ENCODE measurements at places on chromosomes 2 and 18. TPM values are rescaled to one million over a fixed set of nuclear protein-coding genes. Genes with fewer than 3 reads are reported as not detected.
A peak's percentile ranks its signal among the peaks of the same experiment; 100 is the strongest.

- no peaks in the 10 kb centered on the region for H3K4me1 ChIP-seq
- H3K36me3 ChIP-seq, result no peaks in the 10 kb centered on the region
- no peaks in the 10 kb centered on the region for H3K27me3 ChIP-seq
- H3K27ac ChIP-seq, result no peak overlapping the region
- no peak overlapping the region for H3K4me3 ChIP-seq
These were observed 45.2 kb upstream of the PGAP1 start for GRCh38 chr2:196971574-196972279.

DNA sequence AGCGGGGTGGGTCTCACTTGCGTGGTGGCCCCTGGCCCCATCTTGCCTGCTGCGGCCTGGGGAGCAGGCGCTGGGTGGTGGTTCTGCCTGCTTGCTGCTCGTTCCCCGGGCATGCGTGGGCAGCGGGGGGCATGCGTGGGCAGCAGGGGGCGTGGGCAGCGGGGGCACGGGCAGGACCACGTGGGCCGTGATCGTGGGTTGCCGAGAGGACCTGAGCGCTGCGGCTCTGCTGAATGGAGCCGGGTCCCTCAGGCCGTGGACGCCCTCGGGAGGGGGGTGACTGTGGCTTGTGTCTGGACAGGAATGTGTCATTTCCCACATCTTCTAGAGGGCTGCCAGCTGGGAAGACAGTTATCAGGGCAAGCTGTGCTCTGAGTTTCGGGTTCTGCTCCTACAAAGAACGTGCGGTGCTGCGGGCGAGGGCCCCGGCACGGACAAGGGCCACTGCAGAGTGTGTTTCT, 8.3 kb upstream of the GAL3ST2 start:
- H3K36me3 ChIP-seq, result no peaks in the 10 kb centered on the region
- no peak overlapping the region for H3K27ac ChIP-seq
- DNase-seq, result no peak

DNA sequence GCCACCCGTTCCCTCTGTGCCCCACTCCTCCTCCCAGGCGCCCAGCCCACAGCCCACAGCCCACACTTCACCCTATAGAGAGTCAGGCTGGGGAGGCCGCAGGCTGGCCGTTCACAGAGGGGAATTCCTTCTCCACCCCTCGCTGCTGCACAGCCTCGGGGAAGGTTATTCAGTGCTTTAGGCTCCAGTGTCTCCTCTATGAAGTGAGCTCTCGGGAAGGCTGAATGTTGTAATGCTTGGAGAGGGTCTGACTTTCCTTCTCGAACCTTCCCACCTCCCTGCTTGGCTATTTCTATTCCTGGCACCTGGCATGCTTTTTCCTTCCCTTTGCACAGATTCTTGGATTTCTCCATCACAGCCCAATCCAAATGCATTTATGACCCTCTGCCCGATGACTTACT, 62.5 kb upstream of the SMAD7 start:
- H3K27ac ChIP-seq, result no peak overlapping the region
- H3K36me3 ChIP-seq, result no peaks in the 10 kb centered on the region
- no peak for DNase-seq
- H3K4me3 ChIP-seq, result no peak overlapping the region

DNA sequence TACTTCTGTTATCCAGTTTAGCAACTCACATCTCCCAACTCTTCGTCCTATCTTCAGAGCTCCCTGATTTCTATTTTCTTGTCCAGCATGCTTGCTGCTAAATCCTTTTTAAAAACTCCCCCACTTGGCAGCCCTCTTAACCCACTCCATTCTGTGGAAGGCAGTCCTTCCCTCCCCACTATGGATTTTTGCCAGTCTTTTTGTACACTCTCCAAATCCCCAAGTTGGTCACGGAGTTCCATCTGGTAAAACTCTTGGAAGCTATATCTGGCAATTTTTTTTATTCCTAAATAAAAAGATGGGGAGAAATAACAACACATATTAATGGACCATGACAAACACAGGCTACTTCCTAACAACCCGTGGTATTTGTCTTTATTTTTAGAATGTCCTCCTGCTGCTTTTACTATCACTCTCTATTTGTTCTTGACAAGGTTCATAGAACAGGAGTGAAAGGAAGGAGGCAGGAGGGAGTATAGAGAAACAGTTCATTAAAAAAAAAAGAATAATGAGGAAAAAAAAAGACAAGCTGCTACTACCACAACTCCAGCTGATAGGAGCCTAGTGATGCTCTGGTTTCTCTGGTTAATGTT, 120.0 kb upstream of the THSD7B start:
- H3K27me3 ChIP-seq, result peaks cover 4% of the 10 kb centered on the region
- no peak overlapping the region for H3K27ac ChIP-seq
- no peaks in the 10 kb centered on the region for H3K36me3 ChIP-seq

- no peak overlapping the region for H3K27ac ChIP-seq
- DNase-seq, result peak; percentile 66
- peaks cover 81% of the 10 kb centered on the region for H3K27me3 ChIP-seq
- no peaks in the 10 kb centered on the region for H3K36me3 ChIP-seq
- H3K4me3 ChIP-seq, result no peak overlapping the region
- H3K4me1 ChIP-seq, result no peaks in the 10 kb centered on the region
These were observed 2.9 kb upstream of the ATOH8 start for GRCh38 chr2:85750587-85751575.

GRCh38 chr2:216474925-216475670, 23.5 kb upstream of the RPL37A start:
- no peak for DNase-seq
- no peaks in the 10 kb centered on the region for H3K27me3 ChIP-seq
- no peaks in the 10 kb centered on the region for H3K36me3 ChIP-seq
- H3K27ac ChIP-seq, result no peak overlapping the region

DNA sequence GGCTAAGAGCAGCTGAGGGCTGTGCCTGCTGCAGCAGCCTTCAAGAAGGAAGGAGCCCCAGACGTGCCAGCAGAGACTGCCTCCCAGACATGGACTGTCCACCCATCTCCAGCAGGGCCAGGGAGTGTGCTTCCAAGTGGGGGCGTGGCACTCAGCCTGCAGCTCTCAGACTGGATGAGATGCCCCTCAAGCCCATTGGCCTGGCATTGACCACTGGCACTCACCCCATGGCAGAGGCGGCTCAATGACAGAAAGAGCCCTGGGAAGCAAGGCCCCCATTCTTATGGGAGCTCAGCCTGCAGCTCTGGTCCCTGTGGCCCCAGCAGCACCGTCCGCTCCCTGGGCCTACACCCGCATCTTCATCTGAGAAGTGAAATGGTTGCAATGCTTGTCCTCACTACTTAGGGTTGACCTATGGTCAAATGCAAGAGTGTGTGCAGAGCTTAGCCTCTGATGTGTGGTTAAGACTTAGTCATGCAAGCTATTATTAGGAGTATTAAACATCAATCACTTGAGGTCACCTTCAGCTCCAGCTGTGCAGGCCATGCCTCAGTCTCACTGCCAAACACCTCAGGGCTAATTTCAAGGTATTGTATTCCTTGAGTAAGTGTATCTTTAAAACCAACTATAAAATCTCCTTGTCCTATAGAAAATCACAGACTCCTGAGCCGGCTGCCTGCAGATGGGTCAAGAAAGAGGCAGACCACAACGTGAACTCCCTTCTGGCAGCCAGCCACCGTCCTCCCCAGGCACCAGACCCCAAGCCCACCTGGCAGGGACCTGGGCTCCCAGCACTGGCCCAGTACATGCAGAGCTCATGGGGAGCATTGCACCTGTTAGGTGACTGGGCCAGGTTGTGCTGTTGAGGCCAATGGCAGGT, 194.8 kb downstream of the NDUFA10 start:
- no peak overlapping the region for H3K4me3 ChIP-seq
- DNase-seq, result no peak
- no peaks in the 10 kb centered on the region for H3K4me1 ChIP-seq
- peaks cover 99% of the 10 kb centered on the region for H3K27me3 ChIP-seq
- H3K27ac ChIP-seq, result no peak overlapping the region

DNA sequence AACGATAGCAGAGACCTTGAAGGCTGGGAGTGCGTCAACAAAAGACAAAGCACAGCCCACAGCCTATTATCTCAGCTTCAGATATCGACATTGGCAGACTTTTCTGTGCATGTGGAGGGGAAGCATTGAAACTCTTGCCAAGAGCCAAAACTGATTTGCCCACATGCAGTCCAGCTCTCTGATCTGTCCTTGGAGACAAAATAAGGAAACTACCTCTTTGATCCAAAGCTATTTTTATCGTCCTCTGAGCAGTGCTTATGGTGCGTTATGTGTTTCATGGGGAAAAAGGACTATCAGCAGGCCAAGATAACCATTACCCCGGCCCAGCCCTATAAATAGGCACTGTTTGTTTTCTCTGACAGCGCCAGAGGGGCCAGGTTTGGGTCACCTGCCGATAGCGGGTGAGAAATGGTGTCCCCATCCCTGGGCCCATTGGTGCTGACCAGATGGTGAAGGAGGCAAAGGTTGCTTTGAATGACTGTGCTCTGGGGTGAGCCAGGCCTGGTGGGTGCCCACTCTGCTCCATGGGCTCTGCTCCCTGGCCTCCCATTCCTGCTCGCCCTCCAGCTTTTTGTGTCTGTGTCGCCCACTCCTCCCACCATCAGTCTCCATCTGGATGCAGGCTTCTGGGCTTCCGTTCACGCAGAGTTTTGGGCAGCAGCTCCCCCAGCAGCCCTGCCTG, 176.1 kb upstream of the HS6ST1 start:
- H3K27me3 ChIP-seq, result no peaks in the 10 kb centered on the region
- no peak for DNase-seq

GRCh38 chr2:75633620-75634019, 13.0 kb upstream of the MRPL19 start:
- H3K27ac ChIP-seq, result no peak overlapping the region
- no peaks in the 10 kb centered on the region for H3K27me3 ChIP-seq
- H3K4me3 ChIP-seq, result no peak overlapping the region
- no peak for DNase-seq

GRCh38 chr2:239539083-239539775, 138.4 kb upstream of the HDAC4 start:
- no peaks in the 10 kb centered on the region for H3K36me3 ChIP-seq
- H3K27ac ChIP-seq, result no peak overlapping the region
- no peak for DNase-seq
- peaks cover 100% of the 10 kb centered on the region for H3K27me3 ChIP-seq

DNA sequence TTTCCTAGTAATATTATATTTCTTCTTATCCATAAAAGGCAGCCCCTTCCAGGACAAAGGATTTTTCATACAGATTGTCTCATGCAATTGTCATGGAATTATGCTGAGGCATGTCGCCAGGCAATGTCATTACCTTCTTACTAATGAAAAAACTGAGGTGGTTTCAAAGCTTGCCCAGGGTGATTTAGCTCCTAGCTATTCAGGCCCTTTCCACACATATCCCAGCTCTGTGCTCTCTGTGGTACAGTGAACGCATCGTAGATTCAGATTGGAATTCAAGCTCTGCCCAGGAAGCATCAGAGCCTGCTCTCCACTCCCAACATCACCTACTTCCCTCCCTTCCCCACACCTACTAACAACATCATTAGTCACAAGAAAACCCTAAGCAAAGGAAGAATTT, 60.1 kb downstream of the ATP8B1 start:
- H3K27me3 ChIP-seq, result no peaks in the 10 kb centered on the region
- H3K4me1 ChIP-seq, result peaks cover 28% of the 10 kb centered on the region
- H3K4me3 ChIP-seq, result no peak overlapping the region

Gene CD8B
- total RNA-seq, result not detected

Gene NEURL3
- total RNA-seq, result 0.48 TPM

Gene TNFAIP6
- total RNA-seq, result not detected

Gene OTOF
- not detected for total RNA-seq

Gene KRTCAP3
- total RNA-seq, result 62.9 TPM

Gene KCNK3
- total RNA-seq, result not detected

Gene GYPC
- not detected for total RNA-seq

Gene NXPH2
- total RNA-seq, result not detected
